ENCODE measurements at places on chromosomes 1 and 21. TPM values are rescaled to one million over a fixed set of nuclear protein-coding genes. Genes with fewer than 3 reads are reported as not detected.

DNA sequence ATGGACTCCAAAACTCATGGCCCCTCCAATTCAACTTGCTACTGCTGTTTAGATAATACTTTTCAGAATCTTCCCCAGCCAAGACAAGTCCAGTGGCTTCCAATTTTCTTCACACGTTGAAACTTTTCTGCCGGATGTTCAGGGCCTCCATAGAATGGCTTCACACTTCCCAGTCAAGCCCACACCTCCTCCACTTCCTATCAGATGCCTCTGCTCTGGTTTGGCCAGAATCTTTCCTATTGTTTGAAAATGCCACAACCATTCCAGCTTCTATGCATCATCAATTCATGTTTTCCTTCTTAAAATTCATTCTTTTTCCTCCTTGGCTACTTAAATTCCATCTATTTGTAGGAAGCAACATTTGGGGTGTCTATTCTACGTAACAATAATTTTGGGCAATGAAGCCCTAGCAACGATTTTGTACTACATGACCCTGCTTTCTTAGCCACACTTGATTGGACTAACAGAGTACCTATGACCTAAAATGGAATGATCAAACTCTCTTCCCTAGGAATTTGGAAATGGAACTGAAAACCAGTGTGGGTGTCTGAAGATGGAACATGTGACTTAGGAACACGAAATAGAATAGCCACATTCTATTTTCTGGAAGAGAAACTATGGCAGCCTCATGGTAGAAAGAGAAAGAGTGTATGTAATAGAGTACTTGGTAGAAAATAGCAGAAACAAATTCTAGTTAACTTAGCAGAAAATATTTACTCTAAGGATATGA lies 74.1 kb upstream of the CNIH3 start:
- no peak overlapping the region for H3K4me3 ChIP-seq
- H3K27me3 ChIP-seq: no peaks in the 10 kb centered on the region
- H3K4me1 ChIP-seq: no peaks in the 10 kb centered on the region
- no peak overlapping the region for H3K27ac ChIP-seq
- H3K36me3 ChIP-seq: no peaks in the 10 kb centered on the region
- no peak for DNase-seq

GRCh38 chr1:43067977-43068751 lies 103.9 kb downstream of the EBNA1BP2 start:
- peak overlapping the region; percentile 63 for H3K4me3 ChIP-seq
- no peaks in the 10 kb centered on the region for H3K36me3 ChIP-seq
- DNase-seq: no peak

DNA sequence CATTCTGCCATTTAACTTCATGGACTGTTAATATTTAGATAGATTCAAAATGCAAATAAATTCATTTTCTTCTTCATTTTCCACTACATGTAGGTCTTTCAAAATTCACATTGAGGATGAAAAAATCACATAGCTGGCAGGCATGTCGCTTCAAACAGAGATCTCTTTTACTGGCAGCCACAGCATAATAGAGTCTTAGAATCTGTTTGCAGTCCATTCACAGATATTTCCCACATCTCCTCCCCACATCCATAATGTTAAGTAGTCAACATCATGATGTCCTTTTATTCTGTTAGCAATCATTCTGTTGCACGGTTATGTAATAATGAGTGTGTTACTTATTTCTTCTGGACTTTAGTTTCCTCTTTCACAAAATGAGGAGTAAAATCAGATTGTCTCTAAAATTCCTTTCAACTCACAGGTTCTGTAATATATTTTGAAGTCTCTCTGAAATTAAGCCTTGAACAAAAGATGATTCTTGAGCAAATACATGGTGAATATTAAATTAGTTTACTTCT lies 257.5 kb upstream of the SNX7 start:
- DNase-seq: no peak
- H3K27ac ChIP-seq: no peak overlapping the region
- no peaks in the 10 kb centered on the region for H3K27me3 ChIP-seq

GRCh38 chr21:46253610-46254124 lies 25.1 kb upstream of the LSS start:
- peaks cover 42% of the 10 kb centered on the region for H3K4me1 ChIP-seq
- peaks cover 100% of the 10 kb centered on the region for H3K36me3 ChIP-seq
- no peak for DNase-seq
- no peaks in the 10 kb centered on the region for H3K27me3 ChIP-seq
- H3K4me3 ChIP-seq: no peak overlapping the region
- no peak overlapping the region for H3K27ac ChIP-seq

DNA sequence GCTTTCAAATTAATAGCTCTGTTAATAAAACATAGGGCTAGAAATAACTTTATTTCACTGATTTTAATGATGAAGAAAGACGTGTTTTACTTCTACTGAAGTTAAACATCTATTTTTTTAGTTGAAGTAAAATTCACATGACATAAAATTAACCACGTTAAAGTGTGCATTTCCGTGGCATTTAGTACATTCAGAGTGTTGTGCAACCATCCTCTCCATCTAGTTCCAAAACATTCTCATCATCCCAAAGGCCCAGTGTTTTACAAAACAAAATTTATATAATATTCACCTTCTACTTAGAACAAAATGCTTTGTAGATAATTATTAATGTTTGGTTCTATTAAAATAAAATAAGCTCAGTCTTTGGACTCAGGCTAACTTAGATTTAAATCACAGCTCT lies 108.5 kb upstream of the GNG12 start:
- no peak overlapping the region for H3K4me3 ChIP-seq
- no peaks in the 10 kb centered on the region for H3K36me3 ChIP-seq
- no peak overlapping the region for H3K27ac ChIP-seq
- peaks cover 37% of the 10 kb centered on the region for H3K4me1 ChIP-seq
- no peaks in the 10 kb centered on the region for H3K27me3 ChIP-seq

Gene INTS3
- 34.3 TPM for total RNA-seq

Gene SPATA1
- total RNA-seq: 0.66 TPM

Measured in left ventricle myocardium inferior (tissue), 1 donor.